ENCODE measurements at places on chromosomes 13 and 19.

DNA sequence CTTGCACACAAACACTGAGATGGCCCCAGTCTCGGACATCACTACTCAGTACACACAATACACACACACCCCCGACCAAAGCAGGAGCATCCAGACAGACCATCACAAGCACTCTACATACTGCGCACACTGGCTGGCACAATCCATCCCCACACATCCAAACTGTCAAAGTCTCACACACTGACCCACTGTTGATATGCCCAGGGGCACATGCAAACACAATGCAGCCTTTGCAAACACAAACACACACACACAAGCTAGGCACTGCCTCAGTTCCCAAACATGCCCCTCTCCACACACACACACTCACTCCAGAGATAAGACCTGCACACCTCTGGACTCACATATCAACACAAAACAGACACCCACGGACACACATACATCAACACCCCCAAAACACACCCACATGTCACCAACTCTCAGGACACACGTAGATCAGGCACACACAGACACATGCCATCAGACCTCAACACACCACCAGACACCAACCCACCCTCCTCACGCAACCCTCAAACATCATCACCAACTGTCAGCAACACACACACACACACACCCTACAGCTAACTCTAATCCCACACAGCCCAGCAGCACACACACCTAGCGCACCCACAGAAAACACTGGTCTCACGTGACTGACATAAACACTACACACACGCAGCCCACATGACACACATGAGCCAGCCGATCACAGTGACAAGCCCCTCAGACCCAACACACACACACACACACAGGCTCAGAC, 1.9 kb downstream of the BBC3 start:
- DNase-seq, result peak; percentile 73

DNA sequence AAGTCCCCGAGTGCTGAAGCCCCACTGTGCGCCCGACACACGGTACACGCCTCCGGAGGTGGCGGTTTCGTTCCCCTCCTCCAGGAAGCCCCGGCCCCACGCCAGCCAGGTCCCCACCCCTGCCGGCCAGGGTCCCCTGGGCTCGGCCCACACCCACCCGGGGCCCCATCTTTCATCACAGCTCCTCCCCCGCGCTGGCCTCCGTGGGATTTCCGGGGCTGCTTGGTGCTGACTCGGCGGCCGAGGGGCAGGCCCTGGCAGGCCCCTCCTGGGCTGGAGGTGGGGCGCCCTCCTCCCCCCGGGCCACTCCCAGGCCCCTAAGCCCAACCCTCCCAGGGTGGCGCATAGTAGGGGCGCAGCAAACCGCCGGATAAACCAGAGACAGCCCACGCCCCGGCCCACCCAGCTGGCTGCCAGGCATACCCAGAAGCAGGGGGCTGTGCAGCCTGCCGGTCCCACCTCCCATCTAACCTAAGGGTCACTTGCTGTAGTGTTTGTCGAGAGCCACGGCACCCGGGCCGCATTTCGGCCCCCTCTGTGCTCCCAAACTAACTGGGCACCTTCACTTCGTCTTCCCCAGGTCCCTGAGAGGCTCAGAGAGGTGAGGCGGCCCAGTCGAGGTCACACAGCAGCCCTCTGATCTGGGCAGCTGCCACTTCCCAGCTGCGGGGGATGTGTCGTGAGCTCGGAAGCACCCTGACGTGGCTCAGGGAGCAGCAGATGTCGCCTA, 6.6 kb downstream of the ZBTB7A start:
- DNase-seq, result peak; percentile 89

- DNase-seq, result no peak
These were observed 8.9 kb downstream of the PIAS4 start for GRCh38 chr19:4016486-4016885.

DNA sequence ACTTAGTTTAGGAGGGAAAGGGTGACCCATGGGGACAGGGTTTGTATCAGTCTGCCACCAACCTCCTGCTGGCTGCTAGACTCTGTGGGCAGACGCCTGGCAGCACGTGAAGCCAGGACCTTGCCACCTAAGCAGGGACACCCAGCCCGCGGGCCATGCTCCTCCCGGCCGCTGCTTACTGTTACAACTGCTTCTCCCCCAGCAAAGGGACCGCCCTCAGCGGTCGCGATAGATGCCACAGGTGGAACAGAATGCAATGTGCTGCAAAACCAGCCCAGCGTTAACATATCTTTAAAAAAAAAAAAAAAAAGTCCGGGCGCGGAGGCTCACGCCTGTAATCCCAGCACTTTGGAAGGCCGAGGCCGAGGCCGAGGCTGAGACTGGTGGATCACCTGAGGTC, 1.9 kb upstream of the RHPN2 start:
- DNase-seq, result no peak

GRCh38 chr13:47256618-47257017, 359.8 kb upstream of the HTR2A start:
- no peak for DNase-seq

DNA sequence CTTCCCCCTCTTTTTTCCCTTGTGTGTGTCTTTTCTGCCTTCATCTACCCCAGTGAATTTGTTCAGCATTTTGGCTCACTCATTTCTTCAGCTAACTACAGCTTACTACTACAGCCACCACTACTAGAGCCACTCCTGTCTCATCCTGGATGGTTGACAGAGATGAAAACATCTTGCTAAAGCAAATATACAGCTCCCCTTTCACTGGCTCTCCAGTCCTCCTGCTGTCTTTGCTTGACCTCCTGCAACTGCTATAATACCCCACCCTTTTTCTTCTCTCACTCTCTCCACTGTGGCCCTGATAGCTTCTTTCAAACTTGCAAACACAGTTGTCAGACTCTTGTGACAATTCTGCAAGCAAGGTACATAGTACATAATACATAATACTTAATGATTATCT, 523.6 kb downstream of the DCT start:
- DNase-seq, result no peak

DNA sequence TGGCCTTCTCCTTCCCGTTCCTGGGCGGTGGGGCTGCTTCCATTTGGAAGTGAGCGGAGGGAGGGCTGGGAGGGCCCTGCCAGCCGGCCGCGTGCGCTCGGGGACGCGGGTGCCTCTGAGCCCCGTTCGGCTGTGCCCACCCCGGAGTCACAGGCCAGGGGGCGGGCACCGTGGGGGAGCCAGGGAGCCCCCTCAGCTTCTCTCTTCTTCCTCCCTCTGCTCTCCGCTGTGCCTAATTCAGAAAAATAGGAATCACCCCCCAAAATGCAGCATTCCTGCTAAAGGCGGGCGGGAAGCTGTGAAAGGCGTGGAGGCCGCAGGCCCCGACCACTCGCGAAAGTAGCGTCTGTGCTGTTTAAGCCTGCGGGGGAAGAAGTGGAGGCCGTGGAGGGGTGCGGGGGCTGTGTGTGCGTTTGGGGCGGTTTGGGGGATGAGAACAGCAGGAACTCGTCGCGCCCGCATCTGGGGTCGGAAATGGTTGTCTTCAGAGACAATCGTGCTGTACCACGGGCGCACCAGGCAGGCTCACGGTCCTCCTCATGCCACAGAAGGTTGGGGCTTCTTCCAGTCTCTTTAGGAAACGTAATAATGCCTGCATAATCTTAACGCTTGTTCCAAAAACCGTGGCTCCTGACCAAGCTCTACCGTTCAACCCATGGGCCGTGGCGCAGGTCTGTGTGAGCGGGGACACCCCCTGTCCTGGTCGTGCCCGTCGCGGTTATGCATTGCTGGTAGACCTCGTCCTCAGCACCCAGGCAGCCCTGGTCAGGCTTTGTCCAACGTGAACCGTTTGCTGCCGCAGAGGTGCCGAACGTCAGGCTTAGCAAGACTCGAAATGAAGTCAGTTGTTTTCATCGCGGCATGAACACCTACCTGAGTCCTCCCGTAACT, 110.4 kb upstream of the SOX1 start:
- no peak for DNase-seq

DNA sequence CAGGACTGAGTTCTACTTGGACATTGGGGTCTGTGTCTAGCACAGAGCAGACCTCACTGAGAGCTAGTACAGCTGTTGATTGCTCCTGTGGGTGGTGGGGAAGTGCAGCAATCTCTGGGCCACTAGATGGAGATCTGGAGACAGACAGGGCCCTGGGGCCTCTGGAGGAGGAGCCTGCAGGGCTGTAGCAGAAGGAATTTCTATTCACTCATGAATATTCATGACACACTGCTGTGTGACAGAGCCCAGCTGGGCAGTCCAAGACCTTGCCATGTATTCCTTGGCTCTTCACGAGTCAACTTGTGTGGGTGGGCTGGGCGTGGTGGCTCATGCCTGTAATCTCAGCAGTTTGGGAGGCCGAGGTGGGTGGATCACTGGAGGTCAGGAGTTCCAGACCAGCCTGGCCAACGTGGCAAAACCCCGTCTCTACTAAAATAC, 37.5 kb downstream of the SUGP2 start:
- peak; percentile 6 for DNase-seq

- DNase-seq, result no peak
These were observed 197.2 kb upstream of the CSNK1A1L start for GRCh38 chr13:37302686-37303085.

GRCh38 chr13:46906405-46906804, 9.6 kb upstream of the HTR2A start:
- no peak for DNase-seq

- DNase-seq, result no peak
These were observed 117.3 kb downstream of the SOX1 start for GRCh38 chr13:112184261-112184660.

- no peak for DNase-seq
These were observed 146.7 kb downstream of the SOX1 start for GRCh38 chr13:112213467-112214255.

DNA sequence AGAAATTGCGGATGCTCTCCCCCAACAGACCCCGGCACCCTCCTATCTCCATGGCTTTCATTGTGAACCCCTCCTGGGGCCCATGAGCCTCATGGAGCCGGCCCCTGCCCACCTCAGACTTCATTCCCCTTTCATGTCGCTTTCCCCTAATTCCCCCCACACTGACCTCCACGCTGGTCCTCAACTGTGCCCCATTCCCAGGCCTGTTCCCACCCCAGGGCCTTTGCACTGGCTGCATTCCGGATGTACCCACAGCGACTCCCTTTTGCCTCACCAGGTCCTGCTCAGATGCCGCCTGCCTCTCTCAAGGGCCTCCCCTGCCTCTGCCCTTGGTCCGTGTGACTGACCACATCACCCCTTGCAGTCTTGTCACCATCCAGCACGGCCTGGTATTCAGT, 13.3 kb downstream of the SLC27A1 start:
- no peak for DNase-seq

GRCh38 chr13:42964761-42965161, 27.3 kb downstream of the EPSTI1 start:
- DNase-seq, result no peak

- DNase-seq, result no peak
These were observed 4.7 kb downstream of the DCLK1 start for GRCh38 chr13:36126491-36126890.

- DNase-seq, result no peak
These were observed 369.9 kb downstream of the PCDH9 start for GRCh38 chr13:66859934-66860877.

DNA sequence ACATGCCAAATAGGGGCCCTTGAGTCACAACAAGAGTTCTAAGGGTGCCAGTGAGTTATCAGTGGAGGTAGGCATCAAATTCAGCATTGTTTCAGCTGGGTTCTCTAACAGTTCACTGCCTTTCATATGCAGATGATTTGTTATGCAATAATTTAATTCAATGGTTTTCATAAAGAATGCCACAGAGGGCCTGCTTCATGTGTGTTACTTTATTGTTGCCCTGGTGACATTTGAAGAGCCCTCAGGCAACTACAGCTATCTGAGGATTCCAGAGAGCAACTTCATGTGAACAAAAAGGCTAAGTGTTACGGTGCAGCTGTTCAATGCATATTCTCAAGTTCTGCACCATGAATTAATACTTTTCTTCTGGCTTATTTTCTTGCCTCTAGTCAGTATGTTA, 43.1 kb upstream of the STARD13 start:
- DNase-seq, result no peak

DNA sequence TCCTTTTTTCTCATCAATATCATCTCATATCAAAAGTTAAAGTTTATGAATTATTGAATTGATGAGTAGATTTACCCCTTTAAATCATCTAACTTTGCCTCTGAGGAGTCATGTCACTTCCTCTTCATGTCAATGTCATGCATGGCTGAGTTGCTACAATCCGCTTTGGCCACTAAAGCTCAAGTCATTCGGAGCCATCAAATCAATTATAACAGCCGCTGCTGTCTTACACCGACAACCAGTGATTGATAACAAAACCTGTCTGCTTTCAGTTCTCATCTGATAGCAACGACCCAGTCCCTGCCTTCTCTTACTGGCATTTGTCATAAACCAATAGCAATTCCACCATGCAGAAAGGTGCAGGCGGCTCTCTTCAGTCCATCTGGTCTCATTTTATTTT, 429.3 kb downstream of the DIAPH3 start:
- DNase-seq, result no peak

- DNase-seq, result peak; percentile 78
These were observed 475.8 kb downstream of the FOXO1 start for GRCh38 chr13:40190641-40191100.

DNA sequence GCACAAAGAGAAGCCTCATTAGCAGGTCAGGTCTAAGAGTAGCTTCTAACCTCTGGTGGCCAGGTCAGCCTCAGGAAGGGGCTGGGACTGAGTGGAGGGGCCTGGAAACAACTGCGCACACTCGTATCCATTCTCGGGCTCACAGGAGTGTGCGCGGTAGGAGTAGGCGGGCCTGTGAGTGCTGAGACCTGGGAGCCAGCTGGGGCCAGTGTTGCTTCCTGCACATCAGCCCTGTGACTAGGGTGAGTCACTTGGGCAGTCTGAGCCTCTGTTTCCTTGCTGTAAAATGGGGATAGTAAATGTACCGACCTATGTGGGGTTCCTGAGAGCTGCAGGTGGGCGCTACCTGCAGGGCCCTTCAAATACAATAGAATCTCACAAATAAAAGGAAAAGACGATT, 26.9 kb downstream of the SIN3B start:
- DNase-seq, result no peak

DNA sequence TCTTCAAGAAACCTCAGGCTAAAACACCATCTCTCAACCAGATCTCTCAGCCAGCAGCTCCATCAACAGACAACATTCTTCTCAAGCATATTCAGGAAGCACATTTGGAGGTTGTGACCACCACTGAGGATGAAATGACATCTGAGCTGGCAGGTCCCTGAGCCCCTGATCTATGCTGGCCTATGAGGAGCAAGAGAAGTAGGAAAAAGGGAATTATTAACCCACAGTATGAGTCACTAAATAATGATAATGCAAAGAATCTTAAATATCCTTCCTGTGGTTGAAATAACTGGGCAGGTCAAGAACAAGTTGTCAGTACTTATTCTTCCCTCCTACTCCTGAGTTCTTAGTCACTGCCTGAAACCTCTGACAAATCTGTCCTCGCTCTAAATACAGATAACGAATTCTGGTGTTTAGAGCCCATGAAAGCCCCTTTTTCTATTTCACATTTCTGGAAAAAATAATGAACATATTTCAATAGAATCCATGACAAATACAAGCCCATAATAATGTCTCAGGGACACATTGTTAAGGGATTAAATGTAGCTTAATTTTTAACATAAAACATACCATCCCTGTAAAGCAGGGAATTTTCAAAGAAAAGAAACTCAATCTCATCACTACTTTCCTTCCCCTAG, 225.8 kb upstream of the IRS2 start:
- DNase-seq, result no peak

Data from CD4-positive, alpha-beta T cell treated with Interleukin-12 subunit alpha and Interleukin-12 subunit beta, for 1 hour (primary cell).